ENCODE measurements at places on chromosomes 1 and 21. TPM values are rescaled to one million over a fixed set of nuclear protein-coding genes. Genes with fewer than 3 reads are reported as not detected.

Gene PSRC1
- total RNA-seq = 0.51 TPM

GRCh38 chr1:42046761-42047507 is 106.3 kb upstream of the GUCA2B start:
- DNase-seq = no peak

Gene DFFB
- total RNA-seq = 13.4 TPM

- DNase-seq = no peak
Measured at GRCh38 chr21:33031152-33031911, 5.6 kb downstream of the OLIG2 start.

Gene SLC22A15
- total RNA-seq = 0.08 TPM

- DNase-seq = no peak
Measured at GRCh38 chr1:20660363-20660762, 806 bp downstream of the DDOST start.

Gene GPR157
- total RNA-seq = 5.3 TPM

GRCh38 chr1:151533870-151534269 is 6.2 kb upstream of the TUFT1 start:
- no peak for DNase-seq

DNA sequence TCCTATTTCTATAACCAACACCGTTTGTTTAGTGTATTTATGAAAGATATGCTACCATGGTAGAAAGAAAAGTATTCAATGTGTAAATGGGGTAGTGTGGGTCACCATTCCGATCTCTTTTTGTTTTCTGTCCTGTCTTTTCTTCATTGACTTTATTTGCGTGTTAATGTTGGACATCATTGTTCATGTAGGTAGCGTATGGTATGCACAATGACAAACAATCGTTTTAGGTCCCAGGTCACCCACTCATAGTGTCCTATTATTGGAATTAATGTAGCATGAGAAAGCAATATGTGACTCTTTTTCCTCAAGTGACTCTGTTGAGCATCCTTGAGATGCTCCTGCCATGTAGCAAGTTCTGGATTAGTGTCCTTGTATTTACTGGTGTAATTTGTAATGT is 25.4 kb downstream of the ATP5PO start:
- no peak for DNase-seq

Gene HPCA
- not detected for total RNA-seq

DNA sequence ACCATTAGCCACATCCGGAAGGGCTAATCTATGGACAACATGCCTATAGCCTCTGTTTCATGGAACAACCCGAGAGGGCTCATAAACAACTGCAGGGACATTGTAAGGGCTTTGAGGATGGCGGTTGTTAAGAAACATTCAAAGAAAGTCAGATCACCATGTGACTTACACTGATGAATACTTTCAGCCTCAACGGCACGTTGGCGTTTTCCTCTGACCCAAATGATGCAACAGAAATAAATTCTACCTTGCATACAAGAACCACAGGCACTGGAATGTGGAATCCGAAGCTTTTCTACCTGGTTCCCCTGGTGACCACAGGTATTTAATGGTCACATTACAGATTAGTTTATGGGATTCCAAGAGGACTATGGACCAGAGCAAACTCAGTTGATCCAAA is 107.0 kb downstream of the CLIC6 start:
- no peak for DNase-seq

GRCh38 chr1:56095696-56096665 is 483.4 kb downstream of the PLPP3 start:
- no peak for DNase-seq

GRCh38 chr1:182676274-182676673 is 8.1 kb downstream of the RGS8 start:
- no peak for DNase-seq

DNA sequence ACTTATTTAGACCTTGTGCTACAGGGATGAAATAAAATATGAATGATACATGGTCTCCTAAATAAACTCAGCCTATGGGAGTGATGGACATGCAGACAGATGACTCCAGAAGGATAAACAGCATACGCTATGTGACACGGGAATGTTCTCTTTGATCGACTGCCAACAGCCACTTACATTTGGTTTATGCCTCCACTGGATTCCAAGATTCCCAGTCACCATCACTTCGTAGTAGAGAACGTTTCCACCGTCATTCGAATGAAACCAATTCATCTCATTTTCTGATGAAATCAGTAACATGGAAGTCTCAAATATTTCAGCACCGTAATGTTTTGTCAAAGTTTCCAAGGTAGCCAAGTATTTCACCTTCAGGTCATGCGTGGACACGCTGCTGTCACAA is 99.7 kb downstream of the JAK1 start:
- no peak for DNase-seq

- no peak for DNase-seq
Measured at GRCh38 chr1:3568815-3569435, 42.4 kb downstream of the MEGF6 start.

DNA sequence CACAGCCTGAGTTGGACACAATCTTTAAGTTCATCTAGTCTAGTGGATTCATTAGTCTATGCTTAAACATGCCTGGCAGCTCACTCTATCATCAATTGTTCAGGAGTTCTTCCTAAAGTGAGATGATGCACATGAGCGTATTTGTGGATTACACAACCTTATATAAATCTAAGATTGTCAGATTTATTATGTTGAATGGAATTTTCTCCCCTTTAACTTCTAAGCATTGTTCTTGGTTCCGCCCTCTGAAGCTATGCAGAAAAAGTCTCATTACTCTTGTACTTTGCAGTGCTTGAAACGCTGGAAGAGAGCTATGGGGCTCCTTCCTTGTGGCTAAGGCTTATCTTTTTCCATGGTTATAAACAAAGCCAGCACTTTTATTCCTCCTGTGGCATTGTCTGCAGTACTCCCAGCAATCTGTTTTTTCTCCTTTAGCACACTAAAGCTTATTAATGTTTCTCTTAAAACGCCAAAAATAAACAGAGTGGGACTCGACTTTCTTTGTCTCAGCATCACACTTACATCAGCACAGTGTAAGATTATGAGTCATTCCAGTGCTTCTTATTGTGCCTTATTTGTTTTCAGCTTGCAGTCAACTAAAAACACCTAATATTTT is 316.8 kb upstream of the CAMK1G start:
- no peak for DNase-seq

DNA sequence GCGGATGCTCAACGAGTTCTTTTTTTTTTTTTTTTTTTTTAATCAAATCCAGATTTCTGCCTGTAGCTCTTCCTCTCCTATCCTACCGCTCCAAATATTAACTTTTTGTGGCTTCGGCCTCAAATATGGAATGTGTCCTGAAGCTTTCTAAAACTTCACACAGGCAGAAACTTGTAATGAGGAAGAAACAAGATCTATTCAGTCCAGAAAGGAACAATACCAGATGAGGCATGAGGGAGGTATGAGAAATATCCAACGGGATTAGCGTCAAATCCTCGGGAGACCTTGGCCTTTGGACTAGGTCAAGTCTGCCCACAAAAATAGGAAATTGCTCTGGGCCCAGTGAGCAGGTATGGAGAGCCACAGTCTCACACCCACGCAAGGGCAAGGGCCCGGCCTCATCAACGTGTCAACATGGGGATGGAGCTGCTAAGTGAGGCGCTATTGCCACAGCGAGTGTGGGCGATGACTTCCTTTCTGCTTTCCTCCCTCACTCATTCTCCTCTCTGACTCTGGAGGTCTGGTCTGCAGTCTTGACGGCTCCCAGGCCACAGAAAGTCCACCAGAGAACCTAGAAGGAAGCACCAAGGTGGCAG is 66.6 kb downstream of the BCAR3 start:
- no peak for DNase-seq

Gene SLC1A7
- total RNA-seq = not detected

DNA sequence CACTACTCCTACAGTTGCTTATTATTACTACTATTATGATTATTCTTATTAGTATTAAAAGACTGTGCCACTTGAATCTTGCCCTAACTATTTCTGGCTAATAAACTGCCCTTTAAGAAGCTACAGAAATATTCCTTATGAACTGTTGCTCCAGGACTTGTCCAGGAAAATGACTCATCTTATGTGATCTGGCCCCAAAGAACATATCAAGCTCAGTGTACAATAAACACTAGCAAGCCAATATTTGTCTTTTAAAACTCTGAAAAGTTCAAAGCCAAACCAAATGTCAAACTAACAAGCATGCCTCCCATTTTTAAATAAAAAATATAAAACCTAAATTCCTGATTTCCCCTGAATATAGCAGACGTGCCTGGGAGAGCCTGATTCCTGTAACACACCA is 88.7 kb upstream of the SIM2 start:
- no peak for DNase-seq

DNA sequence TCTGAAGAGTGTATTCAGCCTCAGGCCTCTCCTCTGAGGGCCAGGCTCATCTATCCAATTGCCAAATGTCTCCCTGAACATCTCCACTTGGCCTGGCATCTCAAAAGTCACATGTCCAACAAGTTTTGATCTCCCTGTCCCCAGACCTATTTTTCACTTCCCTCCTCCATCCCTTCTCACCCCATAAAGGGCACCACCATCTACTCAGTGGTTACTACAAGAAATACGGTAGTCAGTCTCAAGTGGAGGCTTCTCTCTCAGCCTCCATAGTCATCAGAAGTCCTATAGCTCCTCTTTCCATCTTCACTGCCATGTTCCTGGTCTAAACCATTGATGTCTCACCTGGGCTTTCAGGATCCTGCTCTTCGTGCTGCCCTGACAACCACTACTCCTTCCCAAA is 82.5 kb upstream of the EDN2 start:
- DNase-seq = no peak

DNA sequence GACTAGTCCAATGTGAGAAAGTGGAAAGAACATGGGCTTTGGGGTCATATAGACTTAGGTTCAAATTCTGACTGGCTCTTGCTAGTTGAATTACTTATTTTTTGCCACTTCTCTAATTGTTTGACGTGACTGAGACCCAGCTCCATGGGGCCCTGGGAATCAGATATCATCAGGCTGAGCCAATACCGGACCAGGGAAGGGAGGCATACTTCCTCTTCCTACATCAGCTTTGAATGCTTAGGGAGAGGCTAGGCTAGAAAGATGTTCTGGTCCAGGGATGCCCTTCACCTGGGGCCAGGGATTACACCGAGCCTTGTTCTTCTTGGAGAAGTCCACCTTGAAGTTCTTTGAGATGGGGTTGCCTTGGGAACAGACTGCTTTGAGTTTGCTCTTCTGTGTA is 3.7 kb upstream of the NR1I3 start:
- no peak for DNase-seq

Gene IGSF21
- not detected for total RNA-seq

Gene TTLL10
- not detected for total RNA-seq

Gene SYNC
- total RNA-seq = not detected

DNA sequence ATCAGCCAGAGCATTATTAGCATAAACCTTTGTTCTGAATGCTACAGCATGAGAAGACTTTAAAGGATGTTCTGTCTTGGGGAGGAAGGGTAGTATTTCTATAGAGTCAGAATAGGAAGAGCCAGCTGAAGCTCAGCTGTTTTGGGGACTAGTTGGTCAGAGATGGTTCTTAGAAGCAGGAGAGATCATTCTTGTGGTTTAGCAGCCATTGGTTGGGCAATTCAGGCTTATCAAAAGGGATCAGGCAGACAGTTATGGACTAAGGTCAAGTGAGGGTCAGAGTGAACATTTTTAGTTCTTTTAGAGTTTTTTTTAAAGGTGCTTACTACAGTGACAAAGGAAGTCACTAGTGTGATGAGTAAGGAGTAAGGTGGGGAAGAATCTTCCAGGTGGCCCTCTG is 245.5 kb downstream of the RPS6KC1 start:
- no peak for DNase-seq

DNA sequence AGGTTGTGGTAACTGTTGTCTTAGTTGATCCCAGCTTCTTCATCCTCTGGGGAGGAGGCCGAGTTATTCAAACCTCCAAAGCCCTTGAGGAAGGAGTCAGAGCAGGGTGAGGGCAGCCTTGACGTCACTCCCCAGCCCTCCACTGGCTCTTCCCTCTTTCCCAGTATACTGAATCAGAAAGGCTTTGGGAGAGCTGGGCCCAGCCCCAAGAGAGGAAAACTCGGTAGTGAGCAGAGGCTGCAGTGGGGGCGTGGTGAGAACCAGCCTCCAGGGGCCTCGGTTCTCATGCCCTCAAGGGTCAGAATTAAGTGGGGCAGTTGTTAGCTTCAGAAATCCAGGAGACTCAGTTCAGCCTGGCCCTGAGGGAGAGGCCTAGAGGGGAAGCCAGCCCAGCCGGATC is 1.8 kb upstream of the GJA4 start:
- no peak for DNase-seq

DNA sequence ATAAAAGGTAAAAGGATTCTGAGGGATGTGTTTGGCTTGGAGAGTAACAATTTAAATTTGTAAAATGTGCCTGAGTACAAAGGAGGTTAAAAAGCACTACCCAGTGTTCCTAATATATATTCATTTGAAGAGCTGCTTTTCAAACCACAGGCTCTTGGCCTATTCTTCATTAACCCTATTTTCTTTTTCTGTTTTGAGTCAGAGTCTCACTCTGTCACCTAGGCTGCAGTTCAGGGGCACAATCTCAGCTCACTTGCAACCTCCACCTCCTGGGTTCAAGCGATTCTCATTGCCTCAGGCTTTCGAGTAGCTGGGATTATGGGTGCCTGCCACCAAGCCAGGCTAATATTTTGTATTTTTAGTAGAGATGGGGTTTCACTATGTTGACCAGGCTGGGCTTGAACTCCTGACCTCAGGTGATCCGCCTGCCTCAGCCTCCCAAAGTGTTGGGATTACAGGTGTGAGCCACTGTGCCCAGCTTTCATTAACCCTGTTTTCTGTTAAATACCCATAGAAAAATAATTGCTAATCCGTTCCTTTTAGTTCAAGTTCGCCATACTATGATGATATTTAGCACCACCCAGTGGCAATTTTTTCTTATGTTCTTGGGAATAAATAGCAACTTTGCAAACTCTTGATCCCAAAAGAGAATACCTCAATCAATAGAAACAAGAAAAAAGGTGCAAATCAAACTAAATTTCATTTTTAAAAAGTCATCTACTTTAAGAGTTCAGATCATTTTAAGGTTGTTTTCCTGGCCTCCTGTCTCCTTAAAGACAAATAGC is 30.5 kb downstream of the ZBTB8OS start:
- DNase-seq = no peak

Gene ATP6V0B
- total RNA-seq = 202 TPM

Gene MRPL24
- 132 TPM for total RNA-seq
